ENCODE measurements at places on chromosomes 5 and 9.

- no peak for DNase-seq
Observed at GRCh38 chr5:55691265-55692105, 20.6 kb downstream of the SLC38A9 start.

DNA sequence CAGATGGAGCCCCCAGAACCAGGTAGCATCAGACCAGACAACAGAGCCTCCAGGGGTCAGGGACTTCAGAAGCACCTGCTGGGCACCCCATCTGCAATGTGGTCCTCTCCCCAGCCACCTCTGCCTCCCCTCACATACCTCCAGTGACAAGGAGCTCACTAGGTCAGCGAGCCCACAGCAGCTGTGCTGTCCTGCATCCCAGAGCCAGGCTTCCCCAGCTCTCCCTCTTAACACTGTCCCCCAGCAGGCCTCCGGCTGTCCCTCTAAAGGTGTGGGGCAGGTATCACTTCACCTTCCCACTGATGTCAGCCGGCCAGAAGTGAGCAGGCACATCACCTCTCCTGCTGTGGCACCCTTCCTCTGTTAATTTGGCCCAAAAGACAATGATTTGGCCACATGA lies 83.6 kb downstream of the LMX1B start:
- DNase-seq: no peak

GRCh38 chr9:100197553-100197952 lies 98.5 kb downstream of the INVS start:
- DNase-seq: no peak

DNA sequence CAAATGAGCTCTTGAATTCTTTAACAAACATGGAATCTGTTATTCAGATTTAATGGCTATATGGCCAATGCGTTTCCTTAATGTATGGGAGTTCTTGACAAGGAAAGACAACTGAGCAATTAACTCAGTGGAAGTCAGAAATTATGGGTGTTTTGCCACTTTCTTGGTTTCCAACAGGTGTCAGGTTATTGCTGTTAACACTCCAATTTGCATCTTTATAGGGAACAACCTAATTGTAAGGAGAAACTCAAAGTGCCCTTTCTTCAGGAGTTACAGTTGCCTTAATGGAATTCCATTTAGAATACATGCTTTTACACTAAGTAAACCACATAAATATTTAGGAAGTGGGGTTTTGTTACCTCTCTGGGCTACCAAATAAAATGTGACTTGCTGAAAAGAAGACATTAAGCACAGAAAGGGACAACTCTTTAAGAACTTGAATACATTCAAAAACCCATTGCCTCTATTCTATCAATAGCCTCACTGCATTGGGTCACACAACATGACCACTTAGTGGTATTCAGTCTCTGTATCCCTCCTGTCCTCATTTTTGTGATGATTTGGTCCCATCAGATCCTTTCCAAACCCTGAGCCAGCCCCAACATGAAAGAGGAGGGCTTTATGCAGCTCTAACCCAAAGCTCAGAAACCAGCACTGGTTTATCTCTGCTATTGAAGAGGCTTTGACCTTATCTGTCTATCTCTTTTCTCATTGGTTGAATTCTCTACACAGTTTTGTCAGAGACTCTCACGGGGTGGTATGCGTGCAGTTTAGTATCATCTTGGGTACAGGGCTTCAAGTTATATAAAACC lies 118.7 kb downstream of the EDIL3 start:
- no peak for DNase-seq

- no peak for DNase-seq
Observed at GRCh38 chr5:125484272-125484741, 737.9 kb upstream of the ZNF608 start.

DNA sequence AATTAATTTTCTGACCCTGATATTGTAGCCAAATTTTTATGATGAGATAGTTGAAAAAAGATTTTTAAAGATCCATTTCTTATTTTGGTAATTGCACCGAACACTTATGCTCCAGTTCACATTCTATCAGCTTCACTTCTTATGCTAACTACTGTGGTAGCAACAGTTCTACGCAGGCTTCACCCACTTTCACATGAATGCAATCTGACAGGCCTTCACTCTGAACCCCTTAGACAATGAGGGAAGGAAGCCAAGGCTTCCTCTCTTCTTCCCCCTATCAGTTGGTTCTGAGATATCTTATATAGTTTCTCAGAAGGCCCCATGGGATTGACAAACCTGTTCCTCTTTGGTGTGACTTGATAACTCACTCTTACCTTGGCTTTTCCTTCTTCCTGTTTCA lies 185.8 kb downstream of the CETN3 start:
- DNase-seq: no peak

DNA sequence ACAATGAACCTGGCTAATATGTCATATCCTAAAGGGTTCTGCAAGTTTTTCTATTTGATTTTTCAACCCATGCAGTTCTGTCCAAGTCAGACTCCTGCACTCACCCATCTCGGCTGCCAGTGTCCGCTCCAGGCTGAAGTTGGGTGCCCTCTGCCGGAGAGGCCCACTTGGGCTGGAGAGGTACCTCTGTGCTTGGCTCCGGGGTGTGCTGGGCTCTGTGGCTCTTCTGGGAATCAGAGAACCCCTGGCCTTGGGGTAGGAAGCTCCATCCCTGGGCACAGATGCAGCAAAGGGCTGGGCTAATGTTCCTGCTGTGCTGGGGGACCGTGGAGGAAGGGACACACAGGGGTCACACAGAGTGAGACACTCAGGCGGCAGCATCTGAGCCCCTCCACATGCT lies 26.2 kb downstream of the ORM2 start:
- DNase-seq: no peak

DNA sequence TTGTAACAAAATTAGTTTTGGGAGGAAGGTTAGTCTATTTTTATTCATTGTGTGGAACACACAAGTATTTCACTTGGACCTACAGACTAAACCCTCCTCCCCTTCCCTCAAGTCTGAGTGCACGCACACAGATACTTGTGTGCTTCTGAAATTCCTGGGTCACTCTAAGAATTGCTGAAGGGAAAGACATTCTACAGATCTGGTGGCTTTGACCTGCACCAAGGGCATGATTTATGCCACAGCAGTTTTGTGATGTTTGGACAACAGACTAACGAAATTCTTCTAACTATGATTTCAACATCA lies 150.5 kb downstream of the ARL15 start:
- DNase-seq: no peak
